ENCODE measurements at places on chromosomes 11 and 22. TPM values are rescaled to one million over a fixed set of nuclear protein-coding genes. Genes with fewer than 3 reads are reported as not detected.

The SLCO2B1 gene
- not detected for total RNA-seq

The CHKB gene
- total RNA-seq = 60.3 TPM

The DKK3 gene
- total RNA-seq = not detected

The TSKU gene
- total RNA-seq = 3.7 TPM

The NEFH gene
- total RNA-seq = 8.7 TPM

The RIMBP3B gene
- 0.19 TPM for total RNA-seq

The HOATZ gene
- not detected for total RNA-seq

The LIF gene
- 288 TPM for total RNA-seq

The TCIRG1 gene
- total RNA-seq = 113 TPM

The CASP12 gene
- not detected for total RNA-seq

The SLC25A1 gene
- total RNA-seq = 53.8 TPM

The GRM5 gene
- not detected for total RNA-seq

DNA sequence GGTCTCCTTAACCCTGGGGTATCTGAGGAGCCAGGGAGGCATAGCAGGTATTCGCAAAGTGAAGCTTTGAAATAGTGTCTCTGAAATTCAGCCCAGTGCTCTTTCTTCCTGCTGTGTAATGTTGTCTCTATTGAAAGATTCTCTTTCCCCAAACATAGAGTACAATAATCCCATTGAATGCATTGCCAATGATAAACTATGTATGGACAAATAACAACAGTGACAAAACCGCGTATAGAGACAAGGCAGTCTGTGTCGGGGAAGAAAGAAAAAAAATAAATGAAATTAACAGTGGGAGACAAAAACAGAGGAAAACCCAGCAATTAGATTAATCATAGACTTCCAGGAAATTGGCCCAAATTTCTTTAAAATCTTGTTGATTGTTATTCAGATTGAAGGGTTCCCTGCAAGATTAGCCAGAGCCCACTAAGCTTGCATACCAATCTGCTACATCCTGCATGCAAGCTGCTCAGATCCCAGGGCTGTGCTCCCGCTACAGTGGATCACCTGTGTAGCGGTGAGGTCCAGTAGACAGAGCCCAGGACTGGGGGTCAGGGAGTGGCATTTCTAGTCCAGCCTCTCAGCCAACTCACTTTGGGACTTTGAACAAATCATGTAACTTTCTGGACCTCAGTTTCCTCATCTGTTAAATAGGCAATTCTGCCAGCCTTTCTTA is 492.8 kb downstream of the INSC start:
- no peak for DNase-seq

GRCh38 chr22:49598338-49598737 is 229.3 kb downstream of the BRD1 start:
- DNase-seq = no peak

DNA sequence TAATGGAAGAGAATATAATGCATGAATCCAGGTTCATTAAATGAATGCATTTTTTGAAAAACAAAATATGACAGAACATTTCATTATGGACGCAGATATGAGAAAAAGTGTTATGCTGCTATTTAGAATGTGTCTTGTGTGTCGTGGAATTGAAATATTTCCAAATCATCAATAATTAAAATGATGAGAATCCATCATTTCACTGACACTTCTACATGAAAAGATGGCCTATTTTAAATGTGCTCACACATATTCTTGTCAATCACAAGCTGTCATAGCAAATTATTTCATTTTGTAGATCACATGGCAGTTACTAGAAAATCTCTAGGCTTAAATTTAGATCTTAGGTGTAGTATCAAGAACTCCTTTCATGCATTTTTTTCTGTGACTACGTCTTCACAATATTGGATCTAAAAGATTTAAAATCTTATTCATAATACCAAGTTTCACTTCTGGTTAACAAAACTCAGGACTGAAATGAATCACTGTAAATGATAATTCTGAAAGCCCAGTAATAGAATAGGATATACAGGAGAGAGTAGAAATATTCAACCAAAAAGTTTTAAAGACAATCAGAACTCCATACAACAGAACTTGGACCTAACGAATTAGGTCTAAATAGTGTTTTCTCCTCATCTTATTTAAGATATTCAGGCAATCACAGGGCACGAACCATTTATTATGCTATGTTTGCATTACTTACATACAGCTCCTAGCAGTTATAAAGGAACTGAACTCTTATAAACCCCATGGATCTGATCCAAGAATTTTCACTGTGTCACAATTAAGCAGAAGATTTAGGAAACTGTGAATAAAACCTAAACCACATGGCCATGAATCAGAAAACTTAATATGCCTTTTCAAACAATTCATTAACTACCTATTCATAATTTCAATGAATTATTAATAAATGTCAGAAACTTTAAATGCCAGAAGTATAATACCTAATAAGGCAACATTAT is 67.7 kb downstream of the DCDC1 start:
- DNase-seq = no peak

- no peak for DNase-seq
These were observed 46.1 kb downstream of the PHF21A start for GRCh38 chr11:46075168-46075567.

DNA sequence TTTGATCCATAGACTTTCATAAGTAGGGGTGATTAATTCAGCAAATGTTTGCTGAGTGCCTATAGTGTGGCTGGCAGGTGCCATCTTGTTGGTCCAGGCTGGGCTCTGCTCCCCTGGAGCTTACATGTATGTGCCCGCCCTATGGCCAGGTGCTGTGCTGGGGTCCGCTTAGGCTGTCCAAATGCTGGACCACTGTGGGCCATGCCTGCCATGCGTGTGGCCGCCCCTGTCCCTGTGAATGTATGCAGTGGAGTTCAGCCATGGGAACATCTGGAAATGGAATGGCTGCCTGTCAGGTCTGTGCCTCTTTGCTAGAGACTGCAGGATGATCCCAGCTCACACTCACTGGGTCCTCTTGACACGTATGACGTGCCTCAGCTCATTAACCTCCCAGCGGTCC is 594.6 kb downstream of the TBC1D22A start:
- no peak for DNase-seq

DNA sequence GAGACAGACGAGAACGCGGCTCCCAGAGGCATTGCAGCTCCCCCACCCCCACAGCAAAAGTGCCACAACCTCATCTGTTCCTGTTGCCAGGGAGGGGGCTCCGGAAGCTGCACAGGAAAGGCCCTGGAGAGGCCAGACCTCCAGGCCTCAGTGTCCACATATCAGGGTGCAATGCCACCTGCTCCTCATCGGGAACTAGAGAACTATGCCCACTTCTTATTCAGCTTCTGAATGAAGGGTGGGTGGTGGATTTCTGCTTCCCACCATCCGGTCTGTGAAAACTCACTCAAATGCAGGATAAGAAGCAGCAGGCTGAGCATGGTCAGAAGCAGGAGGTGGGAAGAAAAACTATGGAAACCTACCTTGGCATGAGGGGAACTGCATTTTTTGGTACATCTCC is 105.9 kb downstream of the MED15 start:
- no peak for DNase-seq

DNA sequence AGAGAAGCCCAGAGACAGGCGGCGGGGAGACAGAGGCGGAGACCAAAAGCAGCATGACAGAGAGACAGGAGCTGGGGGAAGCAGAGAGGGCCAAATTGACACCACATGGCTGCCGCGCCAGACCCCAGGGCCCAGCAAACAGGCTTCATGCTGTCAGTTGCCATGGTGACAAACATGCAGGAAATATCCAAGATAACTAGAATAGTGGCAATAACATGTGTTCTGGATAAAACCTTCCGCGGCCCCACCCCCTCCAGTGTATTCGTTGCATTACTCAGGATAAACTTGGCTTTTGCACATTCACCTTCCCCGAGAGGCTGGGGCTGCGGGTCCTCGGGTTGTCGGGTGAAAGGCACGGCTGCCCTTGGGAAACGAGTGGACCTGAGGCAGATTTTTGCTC is 49.9 kb upstream of the CDON start:
- DNase-seq = no peak

DNA sequence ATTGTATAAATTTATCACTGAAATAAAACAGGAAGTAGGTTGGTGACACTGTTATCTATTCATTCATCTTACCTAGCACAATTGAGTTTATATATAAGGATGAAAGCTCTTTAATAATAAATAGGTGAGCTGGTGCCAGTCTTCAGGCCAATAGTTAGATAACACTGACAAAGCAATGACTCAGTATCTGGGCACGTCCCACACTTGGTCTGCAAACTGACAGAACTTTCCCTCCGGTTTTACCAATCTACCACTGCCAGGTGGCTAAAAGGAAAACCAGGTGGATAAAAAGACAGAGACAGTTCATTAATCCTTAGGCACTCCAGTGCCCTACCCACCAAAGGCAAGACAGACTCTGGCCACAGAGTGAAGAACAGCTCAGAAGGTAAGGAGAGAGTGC is 17.6 kb downstream of the DDB1 start:
- DNase-seq = no peak

GRCh38 chr22:36439481-36440271 is 41.8 kb downstream of the TXN2 start:
- DNase-seq = peak; percentile 58

GRCh38 chr11:8060146-8060719 is 20.8 kb upstream of the TUB start:
- no peak for DNase-seq

GRCh38 chr11:82732734-82733443 is 775 bp downstream of the FAM181B start:
- DNase-seq = peak; percentile 24

GRCh38 chr11:9755561-9756185 is 91.8 kb downstream of the SWAP70 start:
- no peak for DNase-seq

- no peak for DNase-seq
These were observed 29.3 kb downstream of the SLN start for GRCh38 chr11:107682572-107682971.

- DNase-seq = no peak
These were observed 40.9 kb downstream of the ATG13 start for GRCh38 chr11:46658259-46658658.

GRCh38 chr11:131945706-131946105 is 575.3 kb downstream of the NTM start:
- no peak for DNase-seq
